ENCODE measurements at places on chromosomes 6 and 20. TPM values are rescaled to one million over a fixed set of nuclear protein-coding genes. Genes with fewer than 3 reads are reported as not detected.

The RNF144B gene
- total RNA-seq, result 269 TPM

The TNNC2 gene
- not detected for total RNA-seq

The SLC22A3 gene
- total RNA-seq, result 0.32 TPM

The MACROD2 gene
- total RNA-seq, result 0.65 TPM

The CST7 gene
- total RNA-seq, result not detected

The PTGIS gene
- total RNA-seq, result 2.4 TPM

The LY6G5C gene
- total RNA-seq, result under 0.01 TPM

The ZC3H12D gene
- not detected for total RNA-seq

The SCUBE3 gene
- total RNA-seq, result 0.30 TPM

The PPIL6 gene
- 2.3 TPM for total RNA-seq

The ME1 gene
- total RNA-seq, result 6.8 TPM

The FAM83C gene
- total RNA-seq, result not detected

The ETV7 gene
- 1.4 TPM for total RNA-seq

The AIF1 gene
- total RNA-seq, result not detected

The RALY gene
- total RNA-seq, result 71.1 TPM

The SLC17A9 gene
- 19.2 TPM for total RNA-seq

The TRAPPC3L gene
- under 0.01 TPM for total RNA-seq

The BANF2 gene
- not detected for total RNA-seq

The PLTP gene
- 10.6 TPM for total RNA-seq

The FRS3 gene
- total RNA-seq, result 0.32 TPM

The PSORS1C2 gene
- not detected for total RNA-seq

The PTPRT gene
- not detected for total RNA-seq

The BPIFB2 gene
- total RNA-seq, result not detected

The BMP5 gene
- not detected for total RNA-seq

The XRN2 gene
- total RNA-seq, result 109 TPM

The B3GAT2 gene
- total RNA-seq, result not detected

The SIM1 gene
- total RNA-seq, result under 0.01 TPM
